Activated T-cell treated with anti-CD3 and anti-CD28 coated beads, Interleukin-2, amount 50 U/mL, for 72 hours (primary cell): ENCODE measurements at places on chromosomes 1 and 21. TPM values are rescaled to one million over a fixed set of nuclear protein-coding genes. Genes with fewer than 3 reads are reported as not detected.

- no peak for DNase-seq
Observed at GRCh38 chr1:77399250-77400086, 117.6 kb downstream of the AK5 start.

DNA sequence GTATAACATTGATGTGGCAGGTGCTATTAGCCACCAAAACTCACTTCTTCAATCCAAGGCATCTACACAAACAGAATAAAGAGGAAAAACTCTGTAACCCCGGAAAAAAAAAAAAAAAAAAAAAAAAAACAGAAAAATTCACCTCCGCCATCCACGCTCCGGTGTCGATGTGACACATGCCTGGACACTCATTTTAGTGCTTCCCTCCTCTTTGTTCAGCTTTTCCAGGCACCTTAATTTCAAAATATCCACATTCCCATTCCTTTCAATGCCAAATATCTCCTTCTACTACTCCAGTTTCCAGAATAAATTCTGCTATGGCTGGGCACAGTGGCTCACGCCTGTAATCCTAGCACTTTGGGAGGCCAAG, 5.8 kb upstream of the RERE start:
- no peak for DNase-seq

- DNase-seq, result no peak
Observed at GRCh38 chr1:155831279-155831976, 25.6 kb downstream of the GON4L start.

- no peak for DNase-seq
Observed at GRCh38 chr1:201511941-201512539, 5.1 kb upstream of the CSRP1 start.

GRCh38 chr1:245247801-245248200, 93.0 kb downstream of the KIF26B start:
- DNase-seq, result no peak

The KIF21B gene
- 91.7 TPM for total RNA-seq

The C4BPB gene
- total RNA-seq, result 7.4 TPM

The CASQ1 gene
- total RNA-seq, result not detected

The PRAMEF5 gene
- total RNA-seq, result not detected

DNA sequence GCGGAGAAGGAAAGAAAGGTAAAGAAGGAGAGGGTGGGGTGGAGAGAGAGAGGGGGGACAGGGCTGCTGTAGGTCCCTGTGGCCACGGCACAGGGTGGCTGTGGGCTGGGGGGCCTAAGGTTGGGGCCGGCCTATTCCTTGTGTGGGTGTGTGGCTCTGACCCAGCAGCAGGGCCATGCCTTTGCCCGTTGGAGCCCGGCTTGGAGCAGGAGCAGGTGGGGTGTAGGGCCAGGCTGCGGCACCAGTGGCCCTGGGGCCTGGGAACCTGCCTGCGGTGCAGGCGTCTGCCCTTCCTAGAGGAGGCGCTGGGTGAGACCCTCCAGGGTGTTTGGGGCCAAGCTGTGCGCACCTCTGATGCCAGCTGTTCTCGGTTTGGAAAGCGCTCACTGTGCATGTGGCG, 19.7 kb upstream of the SUMO3 start:
- no peak for DNase-seq

The ARHGAP29 gene
- 1.3 TPM for total RNA-seq

GRCh38 chr1:21149855-21150432, 26.8 kb downstream of the EIF4G3 start:
- DNase-seq, result no peak

The CFHR3 gene
- total RNA-seq, result not detected

The FCRL1 gene
- total RNA-seq, result not detected
